ENCODE measurements at places on chromosomes 2 and 18.
A peak's percentile ranks its signal among the peaks of the same experiment; 100 is the strongest.

DNA sequence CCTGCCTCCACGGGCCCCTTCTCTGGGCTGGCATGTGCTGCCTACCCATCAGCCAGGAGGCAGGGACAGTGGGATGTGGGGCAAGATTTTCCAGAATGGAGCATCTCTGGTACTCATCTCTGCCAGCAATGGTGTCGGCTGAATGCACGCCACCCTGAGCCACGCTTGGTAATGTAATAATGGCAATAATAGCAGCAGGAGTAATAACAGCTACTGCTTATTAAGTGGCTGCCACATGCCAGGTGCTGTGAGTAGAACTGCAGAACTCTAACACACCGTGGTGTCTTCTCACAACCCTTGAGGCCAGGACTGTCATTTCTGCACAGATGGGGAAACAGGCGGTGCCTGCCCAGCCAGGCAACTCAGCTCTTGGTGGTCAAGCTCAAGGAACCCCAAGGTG lies 113.6 kb downstream of the CELF4 start:
- DNase-seq: no peak

DNA sequence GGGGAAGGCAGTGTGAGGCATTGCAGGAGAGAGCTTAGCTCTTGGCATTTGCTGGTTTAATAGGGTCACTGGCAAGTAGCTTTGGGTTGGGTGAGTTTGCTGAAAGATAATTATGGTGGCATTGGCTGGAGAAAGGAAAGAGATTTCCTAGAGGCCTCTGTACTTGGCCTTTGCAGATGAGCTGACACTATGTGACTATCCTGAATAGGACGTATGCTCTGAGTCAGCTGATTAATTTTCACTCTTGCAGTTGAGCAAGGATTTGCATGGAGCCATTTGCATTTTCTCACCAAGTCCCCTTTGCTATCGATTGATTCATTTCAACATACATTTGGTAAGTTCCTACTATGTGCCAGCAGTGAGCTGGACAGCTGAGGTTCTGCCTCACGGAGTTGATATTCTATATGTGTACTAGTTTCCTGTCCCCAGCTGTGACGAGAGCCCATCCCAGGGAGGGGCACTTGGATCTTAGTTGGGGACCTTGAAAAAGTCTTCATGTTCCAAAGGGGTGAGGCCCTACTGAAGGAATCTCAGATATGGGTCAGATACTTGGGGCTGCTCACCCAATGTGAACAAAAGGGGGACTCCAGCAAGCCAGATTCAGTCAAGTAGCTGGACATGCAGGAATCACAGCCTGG lies 245.7 kb downstream of the LOXHD1 start:
- no peak for DNase-seq

DNA sequence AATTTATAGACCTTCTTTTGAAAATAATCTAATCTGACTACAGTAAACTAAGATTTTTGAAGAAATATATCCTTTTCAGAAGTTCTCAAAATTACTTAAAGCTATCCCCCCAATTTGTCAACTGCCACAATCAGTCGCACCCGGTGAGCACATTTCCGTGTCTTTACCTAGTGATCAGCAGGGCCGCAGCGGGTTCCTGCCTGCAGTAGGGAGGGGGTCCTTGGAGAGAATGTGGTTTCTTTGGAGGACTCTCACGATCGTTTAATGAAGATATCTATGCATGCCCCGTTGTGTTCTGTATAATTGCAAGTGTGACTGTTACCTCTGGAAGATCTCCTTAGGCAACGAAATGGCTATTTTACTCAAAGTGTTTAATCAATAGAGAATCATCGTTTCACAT lies 251.9 kb upstream of the RAB12 start:
- no peak for DNase-seq

DNA sequence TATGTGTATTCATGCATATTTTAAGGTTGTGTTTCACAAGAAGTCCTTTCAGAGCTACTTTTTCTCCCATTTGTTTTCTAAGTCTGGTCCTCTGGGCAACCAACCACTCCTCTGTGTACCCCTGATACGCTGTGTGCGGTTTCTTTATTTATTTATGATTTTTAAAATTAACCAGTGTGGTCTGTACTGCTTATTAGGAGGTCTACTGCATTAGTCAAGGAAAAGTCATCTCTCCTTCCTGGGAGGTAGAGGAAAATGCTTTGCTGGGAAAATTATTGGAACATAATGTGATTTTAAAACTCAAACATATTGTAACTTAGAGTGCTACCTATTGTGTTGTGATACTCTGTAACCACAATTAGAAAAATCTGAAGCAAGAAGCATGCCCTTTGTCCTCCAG lies 1404.3 kb downstream of the SUCLG1 start:
- DNase-seq: no peak

DNA sequence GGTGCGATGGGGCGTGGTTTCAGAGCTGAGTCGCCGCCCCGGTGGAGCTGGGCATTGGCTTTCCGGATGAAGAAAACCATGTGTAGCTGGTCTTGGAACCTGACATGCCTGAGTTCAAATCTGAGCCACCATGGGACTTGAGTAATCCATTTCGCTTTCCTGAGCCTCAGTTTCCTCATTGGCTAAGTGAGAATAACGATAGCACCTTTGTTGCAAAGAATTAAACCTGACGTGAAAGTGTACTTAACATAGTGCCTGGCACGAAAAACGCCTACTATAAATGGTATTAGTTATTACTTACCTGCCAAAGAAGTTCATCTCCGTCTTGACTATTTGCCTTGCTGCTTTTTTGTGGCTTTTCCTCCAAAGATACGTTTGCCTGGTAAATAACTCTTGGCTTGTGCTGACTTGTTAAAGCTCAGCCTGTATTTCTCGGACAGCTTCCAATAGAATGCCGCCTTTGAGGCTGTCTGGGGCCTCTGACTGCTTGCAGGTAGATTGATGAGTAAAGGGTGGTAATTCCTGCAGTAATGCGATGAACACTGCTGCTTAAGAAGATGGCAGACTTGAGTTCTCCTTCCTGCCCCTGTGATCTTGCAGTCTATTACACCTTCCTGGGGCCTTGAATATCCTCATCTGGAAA lies 1.3 kb downstream of the CDCA7 start:
- no peak for DNase-seq

DNA sequence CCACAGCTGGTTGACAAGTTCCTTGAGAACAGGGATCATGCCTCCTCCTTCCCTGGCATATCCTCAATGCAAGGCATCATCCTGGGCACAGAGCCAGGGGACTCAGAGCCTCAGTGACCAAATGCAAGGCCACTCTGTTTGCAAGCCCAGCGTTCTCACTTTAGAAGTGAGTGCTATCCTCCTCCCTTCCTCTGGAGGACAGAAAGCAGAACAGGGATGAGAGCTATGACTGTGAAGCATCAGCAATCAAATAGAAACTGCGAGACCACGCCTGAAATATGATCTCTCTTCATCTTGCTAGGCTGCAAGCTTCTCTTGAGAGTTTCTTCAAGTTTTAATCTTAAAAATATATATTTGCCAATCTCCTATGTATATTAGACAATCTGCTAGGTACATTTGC lies 119.8 kb downstream of the LRATD1 start:
- DNase-seq: no peak

DNA sequence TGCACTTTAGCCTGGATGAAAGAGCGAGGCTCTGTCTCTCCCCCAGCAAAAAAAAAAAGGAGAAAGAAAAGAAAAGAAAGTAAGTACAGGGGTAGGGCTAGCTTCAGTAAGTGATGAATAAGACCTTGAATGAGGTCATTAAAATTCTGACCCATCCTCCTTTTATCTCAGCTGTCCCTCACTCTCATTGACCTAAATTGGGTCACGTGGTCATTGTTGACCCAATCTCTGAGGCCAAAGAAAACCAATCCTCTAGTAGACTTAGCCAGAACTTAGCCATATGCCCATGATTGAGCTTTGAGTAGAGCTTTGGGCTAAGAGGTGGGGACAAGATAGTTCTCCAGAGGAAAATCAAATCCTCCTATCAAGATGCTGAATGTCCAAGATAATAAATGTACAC lies 149.3 kb downstream of the PDE11A start:
- no peak for DNase-seq

DNA sequence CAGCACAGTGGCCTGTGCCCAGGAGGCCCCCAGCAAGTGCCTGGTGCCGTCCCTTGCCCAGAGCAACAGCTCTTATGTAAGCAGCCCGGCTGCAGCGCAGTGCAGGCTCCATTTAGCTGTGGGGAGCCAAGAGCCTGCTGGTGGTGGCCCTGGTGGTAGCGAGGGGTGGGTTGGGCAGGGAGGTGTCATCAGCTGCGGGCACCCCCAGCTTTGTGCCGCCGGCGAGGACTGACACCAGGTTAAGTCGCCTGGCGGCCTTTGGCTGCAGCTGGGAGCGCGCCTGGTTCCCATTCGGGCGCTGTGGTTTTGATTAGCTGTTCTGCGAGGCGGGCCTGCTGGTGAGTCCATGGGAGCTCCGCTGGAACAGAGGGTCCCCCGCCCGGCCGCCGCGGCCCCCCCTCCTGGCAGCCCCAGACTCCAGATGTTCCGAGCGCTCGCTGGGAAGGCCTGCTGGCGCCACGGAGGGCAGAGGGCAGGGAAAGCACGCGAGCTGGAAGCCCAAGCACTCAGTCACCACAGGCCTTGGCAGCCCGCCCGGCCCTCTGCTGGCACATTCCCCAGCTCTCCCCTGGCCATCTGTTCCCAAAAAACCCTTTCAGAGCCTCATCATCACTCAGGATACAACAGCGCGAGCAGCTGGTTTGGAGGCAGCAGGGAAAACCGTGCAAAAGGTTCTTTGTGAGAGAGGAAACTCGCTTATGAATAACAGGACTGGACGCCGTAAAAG lies 18.4 kb downstream of the ATOH8 start:
- no peak for DNase-seq

DNA sequence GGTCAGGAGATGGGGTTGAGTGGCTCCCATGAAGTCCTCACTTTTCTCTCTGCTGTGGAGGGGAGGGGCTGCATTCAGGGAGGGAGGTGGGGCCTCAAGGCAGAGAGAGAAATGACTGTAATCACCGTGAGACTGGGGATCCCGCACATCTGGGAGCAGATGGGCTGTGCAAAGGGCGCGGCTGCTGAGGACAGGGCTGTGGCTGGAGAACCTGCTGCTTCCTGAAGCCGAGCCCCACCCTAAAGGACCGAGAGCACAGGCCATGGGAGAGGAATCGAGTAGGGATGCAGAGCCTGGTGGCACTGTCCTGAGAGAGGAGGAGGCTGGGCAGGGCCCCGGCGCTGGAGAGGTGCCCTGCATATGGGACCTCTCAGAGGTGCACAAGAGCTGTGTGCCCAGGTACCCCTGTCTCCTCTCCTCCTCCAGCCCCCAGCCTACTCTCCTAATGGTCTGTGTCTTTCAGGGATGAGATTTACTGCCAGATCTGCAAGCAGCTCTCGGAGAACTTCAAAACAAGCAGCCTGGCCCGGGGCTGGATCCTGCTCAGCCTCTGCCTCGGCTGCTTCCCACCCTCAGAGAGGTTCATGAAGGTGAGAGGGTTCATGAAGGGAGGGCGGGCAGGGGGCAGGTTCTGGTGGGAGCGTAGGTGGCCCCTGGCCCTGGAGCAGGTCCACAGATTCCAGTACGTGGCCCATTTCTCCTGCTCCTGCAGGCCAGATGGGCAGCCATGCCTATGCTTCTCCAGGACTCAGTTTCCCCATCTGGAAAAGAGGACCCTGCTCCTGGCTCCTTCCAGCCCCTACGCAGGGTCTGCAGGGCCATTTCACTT lies 25.9 kb upstream of the GPR17 start:
- peak; percentile 89 for DNase-seq

- no peak for DNase-seq
These were observed 48.4 kb upstream of the LAPTM4A start for GRCh38 chr2:20099780-20100179.

DNA sequence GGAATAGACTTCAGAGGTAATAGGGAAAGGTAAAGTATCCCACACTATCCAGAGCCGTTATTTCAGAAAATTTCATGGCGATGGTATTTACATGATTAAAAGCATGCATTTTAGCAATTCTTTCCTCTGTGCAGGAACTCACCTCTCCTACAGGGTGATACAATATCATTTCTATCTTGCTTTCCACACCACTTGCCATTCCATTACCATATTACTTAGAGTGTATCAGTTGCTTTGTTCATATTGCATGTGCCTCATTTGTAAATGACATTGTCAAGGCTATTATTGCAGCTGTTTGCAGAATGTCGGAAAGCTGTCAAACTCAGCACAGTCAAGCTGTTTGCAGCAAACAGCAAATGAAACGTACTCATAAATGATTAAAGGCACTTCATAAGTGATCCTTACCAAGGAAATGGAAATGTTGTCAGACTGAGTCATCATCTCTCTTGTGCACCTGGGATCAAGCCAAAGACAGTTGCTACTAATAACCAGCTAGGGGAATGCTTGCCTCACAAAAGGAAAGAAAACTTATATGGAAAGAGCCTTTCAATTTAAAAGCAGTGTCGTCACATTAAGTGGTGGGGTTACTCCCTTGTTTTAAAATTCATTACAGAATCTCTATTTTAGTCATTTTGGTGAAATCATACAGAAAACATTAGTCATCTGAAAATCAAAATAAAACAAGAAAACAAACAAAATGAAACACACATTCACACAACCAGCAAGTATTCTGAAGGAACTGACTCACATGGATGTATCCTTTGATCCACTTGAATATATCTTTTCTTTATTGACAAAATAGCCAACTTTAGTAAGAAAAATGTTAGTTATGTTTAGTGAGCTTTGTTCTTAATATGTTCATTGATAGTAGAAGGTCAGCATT lies 1064.1 kb upstream of the CNTNAP5 start:
- no peak for DNase-seq

DNA sequence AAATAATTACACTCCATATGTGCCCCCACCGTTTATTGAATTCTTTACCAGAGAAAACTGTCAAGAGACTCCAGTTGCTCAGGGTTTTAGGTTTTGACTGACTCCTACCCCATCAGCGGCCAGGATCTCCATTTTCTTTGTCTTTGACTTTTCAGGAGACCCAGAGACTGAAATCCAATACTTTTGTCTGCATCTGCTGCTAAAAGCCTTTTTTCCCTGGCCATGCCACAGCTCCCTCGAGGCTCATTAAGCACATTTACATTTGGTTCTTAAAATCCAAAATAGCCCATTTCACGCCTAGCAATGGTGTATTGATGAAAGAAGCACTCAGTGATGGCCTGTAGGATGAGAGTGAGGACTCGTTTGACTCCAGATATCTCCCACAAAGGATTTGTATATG lies 332.6 kb upstream of the ACVR2A start:
- DNase-seq: no peak

GRCh38 chr2:161172901-161173540 lies 12.8 kb downstream of the TANK start:
- no peak for DNase-seq

DNA sequence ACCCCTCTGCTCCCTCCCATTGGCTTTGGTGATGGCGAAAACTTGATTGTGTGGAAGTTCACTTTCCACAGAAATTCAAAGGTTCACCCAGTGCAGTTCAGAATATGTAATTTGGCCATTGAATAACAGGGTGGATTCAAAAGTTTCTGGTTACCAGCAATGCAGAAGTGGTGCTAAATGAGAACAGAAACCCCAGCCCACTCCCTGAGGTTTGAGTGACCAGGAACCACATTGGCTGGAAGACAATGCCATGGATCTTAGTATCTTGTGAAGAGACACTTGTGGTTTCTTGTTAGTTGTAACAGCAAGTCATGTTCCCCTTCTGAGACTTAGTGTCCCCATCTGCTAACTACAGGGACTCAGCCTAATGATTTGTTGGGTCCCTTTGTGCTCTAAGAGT lies 49.8 kb downstream of the QPCT start:
- no peak for DNase-seq
